ENCODE measurements at places on chromosomes 2 and 18. TPM values are rescaled to one million over a fixed set of nuclear protein-coding genes. Genes with fewer than 3 reads are reported as not detected.

The GREB1 gene
- polyA plus RNA-seq, result not detected

The RGPD3 gene
- polyA plus RNA-seq, result not detected

- DNase-seq, result no peak
- H3K4me1 ChIP-seq, result peaks cover 16% of the 10 kb centered on the region
- H3K27me3 ChIP-seq, result no peaks in the 10 kb centered on the region
- H3K4me3 ChIP-seq, result no peak overlapping the region
- peaks cover 15% of the 10 kb centered on the region for H3K36me3 ChIP-seq
Measured at GRCh38 chr2:241123816-241124536, 21.9 kb upstream of the MTERF4 start.

The TMEM214 gene
- polyA plus RNA-seq, result 27.0 TPM

The CHRND gene
- not detected for polyA plus RNA-seq

GRCh38 chr2:25664183-25664964, 9.0 kb downstream of the DTNB start:
- no peaks in the 10 kb centered on the region for H3K36me3 ChIP-seq
- no peak overlapping the region for H3K27ac ChIP-seq
- peak; percentile 17 for DNase-seq
- H3K4me3 ChIP-seq, result peak overlapping the region; percentile 50

The SLC8A1 gene
- polyA plus RNA-seq, result not detected

The SKOR2 gene
- not detected for polyA plus RNA-seq

The PDE1A gene
- polyA plus RNA-seq, result not detected

The OR6B2 gene
- polyA plus RNA-seq, result not detected

DNA sequence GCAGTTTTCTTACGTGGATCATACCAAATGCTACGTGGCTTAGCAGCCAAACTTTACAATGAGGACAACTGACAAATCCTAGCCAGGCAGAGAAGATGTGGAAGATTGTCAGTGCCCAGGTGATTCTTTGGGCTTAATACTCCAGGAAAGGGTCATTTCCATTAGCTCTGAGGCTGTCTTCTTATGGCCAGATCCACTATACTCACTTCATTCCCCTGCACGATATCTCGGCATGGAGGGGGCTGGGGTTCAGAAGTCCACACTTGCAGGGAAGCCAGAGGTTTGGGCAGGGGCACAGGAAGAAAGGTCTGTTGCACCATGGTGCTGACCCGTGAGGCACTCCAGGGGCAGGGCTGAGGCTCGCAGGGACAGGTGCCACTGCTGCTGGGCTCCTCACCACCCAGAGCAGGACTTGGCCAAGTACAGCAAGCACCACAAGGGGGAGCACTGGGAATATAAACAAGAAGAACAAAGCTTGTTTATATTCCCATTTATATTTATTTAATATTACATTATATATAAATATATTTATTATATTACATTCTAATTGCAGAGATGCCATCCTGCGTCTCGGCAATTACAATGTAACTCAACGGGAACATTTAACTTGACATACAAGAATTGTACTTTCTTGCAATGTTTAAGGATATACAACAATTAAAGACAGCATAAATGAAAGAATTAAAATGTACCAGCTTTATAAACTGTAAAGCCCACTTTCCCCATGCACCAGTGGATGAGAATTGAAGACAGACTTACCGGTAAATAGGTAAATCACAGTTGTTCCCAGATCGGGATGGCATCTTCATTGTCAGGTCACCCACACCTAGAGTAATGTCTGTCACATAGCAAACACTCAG, 27.2 kb downstream of the CLUL1 start:
- H3K27me3 ChIP-seq, result peaks cover 7% of the 10 kb centered on the region
- no peaks in the 10 kb centered on the region for H3K36me3 ChIP-seq
- H3K27ac ChIP-seq, result no peak overlapping the region
- peak; percentile 9 for DNase-seq

GRCh38 chr2:45554073-45554741, 56.9 kb downstream of the SRBD1 start:
- peaks cover 4% of the 10 kb centered on the region for H3K4me1 ChIP-seq
- no peak overlapping the region for H3K4me3 ChIP-seq

GRCh38 chr2:200360364-200360763, 53.9 kb downstream of the SPATS2L start:
- H3K36me3 ChIP-seq, result no peaks in the 10 kb centered on the region
- H3K27ac ChIP-seq, result no peak overlapping the region
- H3K27me3 ChIP-seq, result peaks cover 13% of the 10 kb centered on the region
- DNase-seq, result no peak

- no peaks in the 10 kb centered on the region for H3K4me1 ChIP-seq
- H3K4me3 ChIP-seq, result no peak overlapping the region
- no peak overlapping the region for H3K27ac ChIP-seq
- H3K36me3 ChIP-seq, result no peaks in the 10 kb centered on the region
Measured at GRCh38 chr2:109374548-109375130, 239.1 kb downstream of the SEPTIN10 start.

DNA sequence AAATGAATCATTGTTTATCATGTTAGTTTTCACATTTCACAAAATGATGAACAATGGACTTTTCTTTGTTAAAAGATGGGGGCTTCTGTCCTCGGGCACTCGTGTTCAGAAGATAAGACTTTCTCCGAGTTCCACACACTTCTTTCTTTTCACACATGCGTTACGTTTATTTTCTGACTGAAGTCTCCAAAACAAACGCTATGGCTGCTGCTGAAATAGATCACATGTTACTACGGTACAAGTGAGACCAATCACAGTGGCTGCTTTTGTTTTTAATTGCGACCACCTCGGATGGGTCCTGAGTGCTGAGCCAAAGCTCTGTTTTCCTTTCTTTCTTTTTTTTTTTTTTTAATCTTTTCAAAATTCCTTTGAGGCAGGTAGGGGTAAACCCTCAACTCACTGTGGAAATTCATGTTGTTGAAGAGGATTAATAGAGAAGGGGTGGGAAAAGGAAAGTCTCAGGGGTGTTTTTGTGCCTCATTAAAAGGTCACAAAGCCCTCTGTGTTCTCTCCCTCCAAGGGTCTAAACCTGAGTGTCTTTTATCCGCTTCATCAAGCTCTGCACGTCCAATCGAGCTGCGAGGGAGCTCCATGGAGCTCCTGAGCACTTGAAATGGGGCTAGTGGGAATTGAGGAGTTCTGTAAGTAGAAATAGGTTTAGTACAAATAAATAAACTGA, 48.2 kb downstream of the ARL4C start:
- H3K4me3 ChIP-seq, result peak overlapping the region; percentile 33
- H3K27ac ChIP-seq, result peak overlapping the region; percentile 100
- no peaks in the 10 kb centered on the region for H3K36me3 ChIP-seq

GRCh38 chr18:9380101-9380500, 45.5 kb downstream of the TWSG1 start:
- DNase-seq, result no peak
- H3K36me3 ChIP-seq, result no peaks in the 10 kb centered on the region
- H3K27me3 ChIP-seq, result no peaks in the 10 kb centered on the region
- no peaks in the 10 kb centered on the region for H3K4me1 ChIP-seq
- no peak overlapping the region for H3K4me3 ChIP-seq
- no peak overlapping the region for H3K27ac ChIP-seq

GRCh38 chr2:210577263-210578071, 21.1 kb downstream of the CPS1 start:
- no peak overlapping the region for H3K27ac ChIP-seq
- no peaks in the 10 kb centered on the region for H3K4me1 ChIP-seq
- no peaks in the 10 kb centered on the region for H3K36me3 ChIP-seq
- H3K4me3 ChIP-seq, result no peak overlapping the region
- H3K27me3 ChIP-seq, result peaks cover 5% of the 10 kb centered on the region
- DNase-seq, result peak; percentile 8

- DNase-seq, result no peak
- peaks cover 7% of the 10 kb centered on the region for H3K36me3 ChIP-seq
- no peak overlapping the region for H3K4me3 ChIP-seq
- H3K27ac ChIP-seq, result no peak overlapping the region
- peaks cover 5% of the 10 kb centered on the region for H3K27me3 ChIP-seq
Measured at GRCh38 chr2:200021449-200022114, 66.2 kb downstream of the MAIP1 start.

DNA sequence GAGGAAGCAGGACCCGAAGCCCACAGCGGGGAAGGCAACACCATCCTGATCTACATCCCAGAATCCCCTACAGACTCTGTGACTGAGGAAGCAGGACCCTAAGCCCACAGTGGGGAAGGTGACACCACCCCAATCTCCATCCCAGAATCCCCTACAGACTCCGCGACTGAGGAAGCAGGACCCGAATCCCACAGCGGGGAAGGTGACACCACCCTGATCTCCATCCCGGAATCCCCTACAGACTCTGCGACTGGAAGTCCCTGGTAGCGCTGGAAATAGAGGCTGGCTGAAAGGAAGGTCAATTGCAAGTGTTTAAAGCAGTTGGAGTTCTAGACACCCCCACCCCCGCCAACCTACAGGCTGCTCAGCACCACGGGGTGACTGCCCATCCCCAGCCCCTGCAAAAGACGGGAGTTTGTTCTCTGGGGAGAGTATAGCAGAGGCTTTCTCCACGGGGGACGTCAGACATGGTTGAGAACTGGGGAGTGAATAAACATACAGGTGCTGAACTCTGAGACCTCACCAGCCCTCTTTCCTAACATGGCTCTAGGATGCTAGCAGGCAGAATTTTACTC, 21.0 kb downstream of the CIB4 start:
- H3K27ac ChIP-seq, result no peak overlapping the region
- H3K27me3 ChIP-seq, result no peaks in the 10 kb centered on the region
- DNase-seq, result no peak
- H3K4me1 ChIP-seq, result peaks cover 6% of the 10 kb centered on the region
- H3K36me3 ChIP-seq, result no peaks in the 10 kb centered on the region

The SMARCAL1 gene
- polyA plus RNA-seq, result 23.6 TPM

DNA sequence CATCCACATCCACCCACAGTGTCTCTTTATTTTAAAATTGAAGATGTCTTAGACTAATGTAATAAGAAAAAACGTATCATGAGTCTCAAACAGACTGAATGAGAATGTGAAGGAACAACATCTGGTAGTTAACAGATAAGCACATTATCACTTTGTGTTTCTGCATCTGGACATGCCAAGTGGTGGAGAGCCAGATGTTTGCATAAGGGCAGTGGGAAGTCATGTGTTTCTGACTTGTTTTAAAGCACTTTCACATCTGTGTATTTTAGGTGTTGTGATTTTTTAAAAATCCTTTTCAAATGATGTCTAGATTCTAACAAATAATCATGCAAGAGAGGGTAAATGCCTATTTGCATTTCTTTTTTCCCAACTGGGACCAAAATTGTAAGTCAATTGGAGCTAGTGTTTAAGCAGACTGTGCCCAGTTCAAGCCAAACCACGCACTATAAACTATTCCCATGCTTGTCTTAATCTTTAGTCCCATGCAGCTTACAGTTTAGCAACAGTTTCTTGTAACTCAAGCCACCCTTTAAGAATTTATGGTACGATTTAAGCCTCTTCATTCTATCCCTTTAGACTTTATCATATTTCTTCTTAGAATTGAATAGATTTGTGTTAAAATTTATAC, 272.7 kb upstream of the DOK6 start:
- H3K4me3 ChIP-seq, result no peak overlapping the region
- H3K36me3 ChIP-seq, result no peaks in the 10 kb centered on the region
- no peak overlapping the region for H3K27ac ChIP-seq

GRCh38 chr2:126664234-126664633, 8.3 kb downstream of the GYPC start:
- no peaks in the 10 kb centered on the region for H3K36me3 ChIP-seq
- H3K27ac ChIP-seq, result peak overlapping the region; percentile 96
- H3K4me3 ChIP-seq, result peak overlapping the region; percentile 75
- H3K4me1 ChIP-seq, result peaks cover 90% of the 10 kb centered on the region

DNA sequence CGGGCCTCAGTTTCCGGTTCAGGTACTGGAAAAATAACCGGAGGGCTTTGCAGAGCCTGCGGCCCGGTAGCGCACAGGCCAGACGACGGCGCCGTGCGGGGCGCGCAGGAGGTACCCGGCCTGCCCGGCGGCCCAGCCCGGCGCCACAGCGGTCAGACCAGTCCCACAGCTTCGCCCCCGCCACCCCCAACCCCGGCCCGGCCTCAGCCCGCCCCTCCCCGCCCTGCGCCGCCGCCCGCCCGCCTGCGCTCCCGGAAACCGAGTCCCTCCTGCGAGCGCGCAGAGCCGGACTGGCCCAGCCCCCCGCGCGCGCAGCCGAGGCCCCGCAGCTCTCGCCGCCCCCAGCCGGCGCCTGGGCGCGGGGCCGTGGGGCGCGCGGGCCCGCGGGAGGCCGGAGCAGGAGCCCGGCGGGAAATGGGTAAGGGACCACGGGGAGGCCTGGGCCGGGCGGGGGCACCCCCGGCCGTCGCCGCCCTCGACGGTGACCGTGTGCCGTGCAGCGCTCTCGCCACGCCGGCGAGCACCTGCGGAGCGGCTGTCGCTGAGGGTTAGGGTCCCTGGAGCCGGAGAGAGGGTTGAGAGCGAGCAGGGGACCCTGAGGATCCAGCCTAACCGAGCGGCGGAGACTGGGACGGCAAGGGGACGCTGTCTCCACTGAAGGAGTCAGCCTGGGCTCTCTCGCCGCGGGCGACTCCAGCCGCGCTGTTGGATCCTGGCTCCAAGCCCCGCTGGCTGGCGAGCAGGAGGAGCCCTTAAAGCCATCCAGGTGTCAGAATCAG, 16.5 kb upstream of the PSD4 start:
- H3K4me1 ChIP-seq, result peaks cover 17% of the 10 kb centered on the region
- peak overlapping the region; percentile 90 for H3K4me3 ChIP-seq
- peak; percentile 36 for DNase-seq
- no peaks in the 10 kb centered on the region for H3K36me3 ChIP-seq
- H3K27me3 ChIP-seq, result no peaks in the 10 kb centered on the region

DNA sequence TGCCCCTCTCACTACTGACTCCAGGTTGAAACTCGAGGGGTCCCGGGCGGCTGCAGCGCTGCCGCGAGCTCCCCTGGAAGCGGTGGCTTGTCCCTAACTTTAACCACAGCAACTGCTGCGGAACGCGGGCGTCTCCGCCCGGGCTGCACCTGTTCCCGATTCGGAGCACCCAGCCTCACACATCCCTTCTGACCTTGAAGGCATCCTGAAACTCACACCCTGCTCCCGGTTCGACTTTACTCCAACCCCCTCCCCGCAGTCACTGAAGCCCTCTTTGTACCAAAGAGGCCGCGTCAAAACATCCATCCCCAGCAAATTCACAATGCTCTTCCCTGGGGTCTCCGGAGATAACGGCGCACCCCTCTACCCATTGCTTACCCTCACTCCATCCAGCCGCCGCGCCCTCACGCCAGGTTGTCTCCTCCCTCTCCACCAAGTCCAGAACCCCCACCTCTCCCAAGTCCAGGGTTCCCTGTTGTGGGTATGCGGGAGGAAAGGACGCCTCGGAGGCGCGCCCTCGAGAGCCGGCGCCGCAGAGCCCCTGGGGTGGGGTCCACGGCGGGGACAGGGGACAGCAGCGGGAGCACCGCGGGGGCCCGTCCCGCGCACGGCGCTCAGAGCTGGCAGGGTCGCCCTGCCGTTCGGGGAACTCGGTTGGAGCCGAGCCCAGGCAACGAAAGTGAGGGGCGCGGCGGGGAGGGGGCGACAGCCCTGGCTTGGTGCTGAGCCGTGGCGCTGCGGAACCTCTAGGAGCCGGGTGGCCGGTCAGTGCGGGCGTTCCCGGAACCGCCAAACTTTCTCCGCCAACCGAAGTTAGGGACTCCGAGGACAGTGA, 934 bp downstream of the MYO5B start:
- H3K36me3 ChIP-seq, result no peaks in the 10 kb centered on the region
- peak overlapping the region; percentile 75 for H3K4me3 ChIP-seq
- peaks cover 14% of the 10 kb centered on the region for H3K4me1 ChIP-seq
- H3K27ac ChIP-seq, result no peak overlapping the region
- peaks cover 80% of the 10 kb centered on the region for H3K27me3 ChIP-seq

The LYG2 gene
- not detected for polyA plus RNA-seq

The PLEKHH2 gene
- not detected for polyA plus RNA-seq

GRCh38 chr18:23354625-23355024, 98.5 kb upstream of the RIOK3 start:
- peaks cover 23% of the 10 kb centered on the region for H3K4me1 ChIP-seq
- no peak overlapping the region for H3K27ac ChIP-seq
- DNase-seq, result no peak
- H3K36me3 ChIP-seq, result peaks cover 39% of the 10 kb centered on the region
- H3K27me3 ChIP-seq, result no peaks in the 10 kb centered on the region

The ZNF407 gene
- 1.6 TPM for polyA plus RNA-seq
